ENCODE measurements at places on chromosomes 4 and X.

- DNase-seq, result no peak
These were observed 54.1 kb upstream of the CDKN2AIP start for GRCh38 chr4:183390374-183390773.

DNA sequence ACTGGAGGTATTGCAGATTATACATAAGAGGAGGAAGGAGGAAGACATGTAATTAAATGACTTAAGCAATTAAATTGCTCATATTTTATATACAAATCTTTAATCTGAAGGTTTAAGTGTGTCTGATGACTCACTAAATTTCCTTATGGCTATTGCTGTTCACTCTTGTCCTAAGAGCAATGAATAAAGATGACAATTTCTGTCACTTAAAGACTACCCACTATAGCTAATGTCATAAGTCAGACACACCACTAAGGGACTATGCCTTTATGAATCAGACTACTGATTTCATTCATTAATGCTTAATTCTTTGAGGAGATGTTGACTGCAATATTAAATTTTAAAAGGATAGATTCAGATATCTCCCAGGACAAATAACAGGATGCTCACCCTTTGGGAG lies 1514.7 kb downstream of the PCDH18 start:
- no peak for DNase-seq

GRCh38 chrX:35380808-35381700 lies 417.1 kb upstream of the MAGEB16 start:
- DNase-seq, result no peak

DNA sequence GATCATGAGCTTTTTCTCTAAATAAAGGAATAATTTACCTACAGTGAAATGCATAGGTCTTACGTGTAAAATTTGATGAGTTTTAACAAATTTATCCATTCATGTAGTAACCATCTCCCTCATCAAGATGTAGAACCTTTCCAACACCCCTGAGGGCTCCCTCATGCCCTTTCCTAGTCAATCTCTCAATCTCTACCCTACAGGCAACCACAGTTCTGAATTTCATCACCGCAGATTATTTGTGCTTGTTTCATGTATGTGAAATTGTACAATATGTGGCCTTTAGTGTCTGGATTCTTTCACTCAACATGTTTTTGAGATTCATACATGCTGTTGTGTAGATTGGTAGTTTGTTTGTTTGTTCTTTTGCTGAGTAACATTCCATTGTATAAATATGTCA lies 2.1 kb downstream of the VGLL1 start:
- DNase-seq, result no peak

DNA sequence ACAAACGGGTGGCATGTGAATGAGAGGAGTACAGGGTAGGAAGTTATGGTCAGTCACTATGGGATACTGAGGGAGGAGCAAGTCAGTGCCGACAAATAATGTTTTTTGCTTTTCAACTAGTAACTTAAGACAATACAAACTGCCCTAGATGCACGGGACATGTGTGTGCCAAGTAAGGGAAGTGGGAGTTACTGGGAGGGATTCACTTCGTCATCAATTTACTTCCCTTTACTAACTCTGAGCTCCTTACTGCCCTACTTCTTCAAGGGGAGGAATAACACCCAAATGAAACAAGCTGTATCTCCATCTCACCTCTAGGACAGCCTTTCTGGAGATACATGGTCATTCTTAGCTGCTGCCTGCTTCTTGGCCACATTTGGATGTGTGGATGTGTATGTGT lies 97.7 kb downstream of the DGKK start:
- DNase-seq, result no peak

DNA sequence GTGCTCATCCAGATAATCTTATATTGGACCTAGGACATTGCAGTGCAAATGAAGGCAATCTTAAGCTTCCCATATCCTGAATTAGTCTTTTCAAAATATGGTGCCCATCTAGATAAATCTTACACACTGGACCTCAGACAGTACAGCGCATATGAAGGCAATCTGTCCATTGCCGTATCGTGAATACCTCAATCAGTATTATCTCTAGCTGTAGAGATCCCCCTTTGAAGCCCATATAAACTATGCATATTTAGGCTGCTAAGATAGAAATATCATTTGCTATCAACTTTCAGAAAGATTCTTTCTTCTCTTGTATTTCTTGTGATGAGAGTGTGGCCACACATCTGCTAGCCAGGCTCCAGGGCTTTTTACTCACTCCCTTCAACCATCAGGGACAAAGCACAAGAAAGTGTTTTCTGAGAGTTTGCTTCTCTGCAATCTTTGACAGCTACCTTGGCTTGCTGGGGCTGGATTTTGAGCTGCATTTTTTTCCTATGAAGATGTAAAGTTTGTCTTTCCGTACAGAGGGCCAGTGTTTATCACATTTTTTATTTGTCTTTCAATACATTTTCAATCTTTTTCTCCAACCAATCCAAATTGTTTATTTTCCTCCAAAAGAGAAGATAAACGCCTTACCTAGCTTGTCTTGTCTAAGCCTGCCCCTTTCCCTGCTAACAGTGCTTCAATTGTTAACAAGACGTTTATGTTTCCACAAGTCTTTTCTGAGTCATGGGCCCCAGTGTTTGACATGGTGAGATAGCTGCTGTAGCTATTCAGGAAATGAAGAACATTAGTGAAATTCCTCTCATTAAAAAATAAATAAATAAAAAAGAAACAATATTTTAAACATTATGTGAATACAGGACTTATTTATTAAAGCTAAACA lies 57.6 kb upstream of the FAT1 start:
- no peak for DNase-seq

- no peak for DNase-seq
These were observed 390.5 kb upstream of the TECRL start for GRCh38 chr4:64799751-64800150.

DNA sequence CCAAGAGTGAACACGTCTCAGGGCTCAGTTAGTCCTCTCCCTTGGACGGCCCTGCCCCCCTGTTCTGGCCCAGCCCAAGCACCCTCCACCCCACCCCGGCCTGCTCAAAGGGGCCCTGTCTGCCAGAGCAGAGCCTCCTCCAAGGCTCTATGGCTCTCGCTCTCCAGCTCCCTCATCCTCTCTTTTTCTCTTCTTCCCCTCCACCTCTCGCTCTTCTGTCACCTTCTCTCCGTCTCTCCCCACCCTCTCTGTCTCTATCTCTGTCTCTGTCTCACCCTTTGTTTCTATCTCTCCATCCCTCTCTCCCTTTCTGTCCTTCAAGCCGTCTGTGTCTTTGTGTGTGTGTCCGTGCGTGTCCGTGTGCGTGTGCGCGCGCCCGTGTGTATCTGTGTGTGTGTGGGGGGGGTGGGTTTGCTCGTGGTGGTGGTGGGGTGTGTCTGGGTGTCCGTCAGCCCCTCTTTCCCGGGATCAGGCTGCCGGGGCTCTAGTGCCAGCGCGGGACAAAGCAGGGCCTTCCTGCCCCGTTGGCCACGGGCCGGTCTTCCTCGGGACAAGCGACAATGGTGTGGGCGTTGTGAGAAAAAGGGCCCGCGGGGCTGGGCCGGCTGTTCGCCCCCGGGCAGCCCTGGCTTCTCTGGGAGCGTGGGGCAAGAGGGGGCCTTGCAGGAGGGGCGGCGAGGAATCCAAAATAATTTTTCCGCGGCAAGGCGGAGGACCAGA lies 8.7 kb downstream of the FRG2 start:
- no peak for DNase-seq

DNA sequence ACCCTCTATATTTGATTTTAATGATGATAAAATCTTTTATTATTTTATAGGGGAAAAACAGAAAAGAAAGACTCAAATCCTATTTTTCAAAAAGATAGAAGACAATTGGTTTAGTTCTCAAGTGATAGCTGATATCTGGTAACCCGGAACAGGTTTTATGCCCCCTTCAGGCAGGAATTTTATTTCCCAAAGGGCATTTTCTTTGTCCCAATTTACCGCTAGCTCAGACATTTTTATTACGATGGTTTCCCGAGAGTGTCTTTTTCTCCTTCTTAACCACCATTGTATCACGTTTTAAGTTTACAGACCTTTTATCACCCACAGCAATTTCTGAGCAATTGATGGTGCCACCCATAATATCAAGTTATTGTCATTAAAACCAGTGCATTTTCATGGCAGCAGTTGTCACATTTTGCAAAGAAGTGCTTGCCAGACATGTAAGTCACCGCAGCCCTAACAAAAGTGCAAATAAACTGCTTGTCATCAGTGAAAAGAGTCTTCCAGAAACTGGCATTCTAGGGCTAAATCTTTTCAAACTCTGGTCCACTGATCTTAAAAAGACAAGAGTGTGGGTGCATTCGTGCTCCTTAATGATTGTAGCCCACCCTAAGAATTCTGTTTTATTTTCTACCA lies 204.8 kb upstream of the VCX start:
- DNase-seq, result no peak

- DNase-seq, result no peak
These were observed 226.3 kb downstream of the ZIC3 start for GRCh38 chrX:137792214-137792613.

GRCh38 chr4:15776871-15777648 lies 1.1 kb upstream of the CD38 start:
- DNase-seq, result no peak

DNA sequence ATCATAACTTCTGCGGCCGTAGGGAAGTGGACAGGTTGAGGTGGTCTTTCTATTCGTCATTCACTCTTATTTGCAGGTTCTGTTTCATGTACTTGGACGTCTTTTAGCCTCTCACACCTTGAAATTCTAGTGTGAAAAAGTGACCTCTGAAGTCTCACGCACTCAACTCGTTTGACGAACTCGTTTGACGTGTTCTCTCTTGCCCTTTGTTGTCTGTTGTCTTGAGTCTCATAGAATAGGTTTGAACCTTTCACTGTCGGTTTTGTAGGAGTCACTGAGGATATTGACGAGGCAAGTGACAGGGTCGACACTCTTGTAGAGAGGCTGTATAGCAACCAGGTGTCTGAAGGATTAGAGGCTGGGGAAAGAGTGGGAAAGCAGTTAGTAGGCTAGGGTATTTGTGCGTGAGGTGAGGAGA lies 1.1 kb upstream of the PGRMC2 start:
- DNase-seq, result no peak

DNA sequence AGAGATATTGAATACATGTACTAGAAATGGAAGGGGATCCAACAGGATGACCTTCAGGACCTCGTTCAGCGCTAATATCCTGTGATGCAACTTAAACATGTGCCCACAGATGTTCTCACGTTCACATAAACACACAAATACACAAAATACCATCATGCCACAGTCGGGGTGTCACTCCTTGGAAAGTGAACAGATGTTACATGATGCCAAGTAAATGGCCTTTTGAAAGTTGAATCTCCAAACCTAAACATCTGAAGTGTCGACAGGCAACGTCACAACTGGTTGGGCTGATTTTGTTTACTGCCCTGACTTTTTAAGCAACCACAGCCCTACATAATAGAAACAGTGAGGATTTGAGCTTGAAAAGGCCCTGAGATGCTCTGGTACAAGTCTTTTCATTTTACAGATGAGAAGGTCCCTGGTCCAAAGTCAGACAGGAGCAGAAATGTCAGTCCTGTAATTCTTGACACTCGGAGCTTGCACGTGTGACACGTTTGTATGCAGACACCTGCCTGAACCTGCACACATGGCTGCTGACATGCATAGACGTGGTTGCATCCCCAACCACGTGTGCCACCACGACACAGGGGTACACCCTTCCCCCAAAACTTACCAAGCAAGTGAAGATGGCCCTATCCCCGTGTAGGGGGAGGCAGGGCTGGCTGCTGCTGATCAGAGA lies 23.5 kb upstream of the BCORL1 start:
- no peak for DNase-seq

- no peak for DNase-seq
These were observed 752 bp downstream of the FRAS1 start for GRCh38 chr4:78057600-78058550.

DNA sequence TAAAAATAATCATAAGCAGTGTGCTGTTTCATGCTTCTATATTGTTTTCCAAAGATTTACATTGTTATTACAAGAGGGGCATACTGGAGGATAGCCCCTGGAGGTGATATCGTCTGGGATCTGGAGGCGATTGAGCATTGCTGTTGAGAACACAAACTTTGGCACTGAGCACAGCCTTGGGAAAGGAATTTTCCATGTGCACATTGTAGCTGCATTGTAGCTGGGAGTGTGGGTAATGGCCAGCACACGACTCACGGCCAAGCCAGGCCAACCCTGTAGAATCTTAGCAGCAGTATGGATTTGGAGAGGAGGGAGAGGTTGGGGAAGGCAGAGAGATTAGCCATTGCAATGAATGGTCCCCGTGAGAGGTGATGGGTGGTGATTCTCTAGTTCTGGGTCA lies 121.9 kb downstream of the SMIM20 start:
- DNase-seq, result no peak

- peak; percentile 16 for DNase-seq
These were observed 108.3 kb downstream of the DCTD start for GRCh38 chr4:182808673-182809416.

DNA sequence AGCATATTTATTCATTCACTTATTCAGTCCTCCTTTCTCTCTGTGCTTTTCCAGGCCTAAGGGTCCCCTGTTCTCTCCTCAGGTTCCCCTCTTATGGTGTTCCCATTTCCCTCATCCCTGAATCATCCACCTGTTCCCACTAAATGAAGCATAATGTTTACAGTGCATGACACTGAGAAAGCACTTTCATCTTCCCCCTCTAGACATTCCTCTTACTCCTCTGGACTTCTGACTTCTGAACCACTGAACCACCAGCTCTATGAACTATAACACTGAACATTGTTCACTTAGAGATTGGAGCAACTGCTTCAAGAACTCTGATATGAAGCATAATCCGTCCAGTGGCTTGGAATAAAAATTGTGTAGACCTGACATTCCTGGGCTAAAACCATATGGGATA lies 59.5 kb downstream of the CD38 start:
- no peak for DNase-seq

DNA sequence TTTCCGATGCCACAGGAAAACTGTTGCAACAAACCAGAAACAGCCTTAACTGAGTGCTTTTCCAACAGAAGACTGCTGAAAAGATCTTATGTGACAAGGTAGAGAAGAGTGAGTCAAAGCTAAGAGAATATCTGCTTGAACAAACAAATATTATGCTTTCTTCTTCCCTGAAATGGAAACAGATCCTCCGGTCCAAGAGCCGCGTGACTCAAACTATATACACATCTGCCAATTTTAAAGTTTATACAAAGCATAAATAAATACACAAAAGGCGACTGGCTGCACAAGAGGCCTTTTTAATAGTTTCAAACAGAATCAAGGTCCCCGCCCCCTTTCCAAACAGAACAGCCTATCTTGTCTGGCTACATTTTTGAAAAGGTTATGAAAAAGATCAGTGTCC lies 329.7 kb upstream of the F9 start:
- no peak for DNase-seq

DNA sequence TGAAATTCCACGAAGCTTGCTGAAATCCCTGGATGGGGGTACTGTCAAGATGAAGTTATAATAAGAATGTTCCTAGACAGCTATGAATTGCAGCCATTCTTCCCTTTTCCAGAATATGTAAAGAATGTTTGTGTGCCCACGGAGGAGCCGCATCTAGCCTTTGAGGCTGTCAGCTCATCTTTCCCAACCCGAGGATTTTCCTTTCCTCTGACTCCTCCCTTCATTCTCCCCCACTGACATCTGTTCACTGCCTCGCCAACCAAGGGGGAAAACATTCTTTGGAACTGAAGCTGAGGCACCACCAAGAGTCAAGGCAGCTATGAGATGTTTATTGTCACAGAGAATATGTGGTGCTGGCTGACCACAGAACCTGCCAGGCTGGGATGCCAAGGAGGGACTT lies 8.8 kb downstream of the NHSL2 start:
- no peak for DNase-seq
